ENCODE measurements at places on chromosomes 16 and 17.
A peak's percentile ranks its signal among the peaks of the same experiment; 100 is the strongest.

DNA sequence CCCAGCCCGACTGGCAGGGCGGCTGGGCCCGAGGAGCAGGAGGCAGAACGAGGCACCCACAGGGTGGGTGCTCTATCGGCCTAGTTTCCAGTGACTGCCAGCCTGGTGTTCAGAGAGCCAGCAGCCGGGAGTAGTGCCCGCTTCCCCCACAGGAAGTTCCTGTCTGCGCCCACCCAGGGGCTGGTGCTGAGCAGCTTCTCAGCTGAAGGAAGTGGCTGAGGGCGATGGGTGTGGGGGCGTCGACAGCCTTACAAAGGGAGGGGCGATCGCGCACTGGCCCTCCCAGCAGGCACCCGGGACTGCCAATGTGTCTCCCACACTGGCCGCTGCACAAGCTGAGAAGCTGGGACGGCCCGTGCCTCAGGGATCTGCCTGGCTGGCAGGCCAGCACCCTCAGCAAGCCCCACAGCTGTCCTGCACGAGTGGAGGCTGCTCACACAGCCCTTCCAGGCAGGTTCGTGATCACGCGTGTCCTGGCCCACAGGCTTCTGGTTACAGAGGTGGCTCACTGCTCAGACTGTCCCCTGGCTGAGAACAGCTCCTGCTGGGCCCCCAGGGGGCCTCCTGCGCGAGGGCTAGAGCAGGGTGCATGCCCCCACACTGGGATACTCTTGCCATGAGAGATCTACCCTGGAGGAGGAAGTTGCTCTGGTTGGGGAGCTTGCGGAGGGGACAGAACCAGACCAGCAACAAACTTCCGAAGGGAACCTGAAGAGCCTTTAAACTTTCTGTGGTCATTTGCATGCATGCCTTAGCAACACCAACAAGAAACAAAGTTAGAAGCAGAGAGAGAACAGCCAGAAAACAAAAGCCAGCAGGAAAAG, 2.5 kb downstream of the RNF166 start:
- DNase-seq: peak; percentile 84

DNA sequence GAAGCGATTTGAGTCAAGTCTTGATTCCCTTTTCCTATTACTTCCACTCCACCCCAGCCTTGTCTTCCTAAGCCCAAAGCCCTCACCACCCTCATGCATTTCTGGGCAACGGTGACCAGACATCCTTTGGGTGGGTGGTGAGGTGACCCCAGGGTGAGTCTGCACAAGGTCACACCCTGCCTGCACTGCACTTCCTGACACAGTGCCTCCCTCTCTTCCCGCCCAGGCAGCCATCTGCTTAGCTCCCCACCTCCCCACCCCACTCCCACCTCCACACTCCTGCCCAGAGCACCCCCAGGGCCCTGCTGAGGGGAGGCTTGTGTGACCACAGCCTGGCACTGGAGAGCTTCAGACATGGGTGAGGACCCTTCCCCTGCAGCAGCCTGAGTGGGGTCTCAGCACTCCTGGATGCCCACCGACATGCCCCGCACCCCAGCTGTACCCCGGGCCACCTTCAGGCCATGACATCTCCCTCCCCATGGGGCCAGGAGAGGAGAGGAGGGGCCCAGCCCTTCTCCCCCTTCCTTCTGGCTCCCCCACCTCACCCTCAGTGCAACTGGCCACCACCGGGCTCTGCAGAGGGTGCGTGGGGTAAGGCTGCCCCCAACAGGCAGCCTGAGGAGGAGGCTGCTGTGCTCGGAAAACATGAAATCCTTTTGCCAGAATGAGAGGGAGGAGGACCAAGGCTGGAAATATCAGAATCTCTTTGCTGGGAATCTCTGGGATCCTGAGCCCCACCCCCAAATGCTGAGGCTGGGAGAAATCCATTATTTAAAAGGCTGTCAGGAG, 68.6 kb downstream of the CCT6B start:
- DNase-seq: no peak

DNA sequence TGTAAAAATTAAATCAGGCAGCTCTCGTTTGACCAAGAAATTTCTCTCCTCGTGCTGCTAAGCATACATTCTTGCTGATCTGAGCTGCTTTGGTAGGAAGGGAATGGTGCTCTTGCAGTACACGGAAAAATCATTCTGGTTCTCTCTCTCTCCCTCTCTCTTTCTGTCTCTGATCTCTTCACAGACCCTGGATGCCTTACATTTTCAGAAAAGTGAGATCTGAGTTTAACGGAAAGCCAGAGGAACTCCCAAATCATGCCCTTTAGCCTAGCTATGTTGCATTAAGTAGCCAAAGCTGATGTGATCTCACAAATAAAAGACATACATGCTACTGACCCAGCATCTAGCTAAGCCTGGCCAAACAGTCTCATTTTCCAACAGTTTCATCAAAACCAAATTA, 4.0 kb downstream of the CA10 start:
- DNase-seq: no peak

DNA sequence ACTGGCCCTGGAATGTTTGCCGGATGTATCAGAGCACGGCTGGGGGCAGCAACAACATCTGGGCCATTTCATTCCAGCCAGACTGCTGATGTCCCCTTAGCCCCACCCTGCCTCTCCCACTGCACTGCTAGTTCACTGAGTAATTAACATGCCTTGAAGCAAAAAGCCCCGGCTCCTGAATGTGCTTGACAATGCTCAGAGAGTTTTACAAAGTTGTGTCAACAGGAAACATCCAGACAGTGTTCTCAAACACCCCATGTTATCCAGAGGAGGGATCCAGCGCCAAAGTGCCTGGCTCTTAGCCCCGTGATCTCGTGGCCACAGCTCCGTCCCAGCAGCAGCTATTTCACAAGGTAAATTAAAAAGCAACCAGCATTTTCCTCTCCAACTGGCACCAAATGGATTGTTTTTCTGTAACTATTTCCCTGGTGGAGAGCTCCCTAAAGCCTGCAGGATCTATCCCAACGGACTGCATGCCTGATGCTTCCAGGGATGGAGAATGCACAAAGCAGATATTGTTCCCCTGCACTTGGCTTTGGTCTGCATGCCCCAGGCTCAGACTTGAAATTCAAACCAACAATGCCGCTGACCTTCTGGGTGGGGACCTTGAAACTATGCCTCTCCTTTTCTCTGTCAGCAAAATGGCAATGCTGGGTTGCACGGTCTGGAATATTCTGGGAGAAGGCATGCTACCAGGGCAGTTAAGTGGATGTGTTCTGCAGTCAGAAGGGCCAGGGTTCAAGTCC, 115.6 kb upstream of the CDH5 start:
- no peak for DNase-seq

- no peak for DNase-seq
Measured at GRCh38 chr17:59526451-59526850, 39.0 kb upstream of the DHX40 start.

GRCh38 chr17:69870091-69870530, 204.9 kb upstream of the KCNJ16 start:
- no peak for DNase-seq

- peak; percentile 76 for DNase-seq
Measured at GRCh38 chr16:88681709-88682451, 4.4 kb downstream of the SNAI3 start.

DNA sequence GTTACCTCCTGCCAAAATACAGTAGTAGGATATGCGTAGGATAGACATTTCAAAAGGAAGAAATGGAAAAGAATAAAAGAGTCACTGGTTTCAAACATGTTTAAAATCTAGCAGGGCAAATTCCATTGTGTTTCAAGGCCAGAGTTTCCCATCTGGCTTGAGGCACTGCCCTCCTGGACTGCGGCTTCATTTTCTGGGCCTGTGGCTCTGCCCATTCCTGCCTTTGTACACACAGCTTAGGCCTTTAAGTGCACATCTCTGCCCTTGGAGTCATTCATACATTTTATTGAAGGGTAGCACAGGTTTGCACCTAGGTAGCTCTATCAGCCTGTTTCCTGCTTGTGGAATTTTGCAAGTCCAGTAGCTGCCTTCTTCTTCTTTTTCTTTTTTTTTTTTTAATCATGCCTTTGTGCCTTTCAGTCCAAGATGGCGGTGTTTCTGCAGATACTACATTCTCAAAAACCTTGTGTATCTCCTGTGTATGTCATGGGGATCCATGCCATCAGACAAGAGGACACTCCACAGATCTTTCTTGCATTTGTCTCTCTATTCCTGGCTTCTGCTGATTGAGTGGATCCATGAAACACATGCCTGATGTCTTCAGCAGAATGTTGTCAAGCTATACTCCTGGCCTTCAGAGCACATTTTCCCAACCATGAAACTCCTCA, 282.9 kb downstream of the BCAS3 start:
- no peak for DNase-seq

GRCh38 chr17:78526231-78527025, 50.8 kb downstream of the DNAH17 start:
- no peak for DNase-seq

- no peak for DNase-seq
Measured at GRCh38 chr16:73289232-73289631, 241.3 kb upstream of the ZFHX3 start.

GRCh38 chr17:14793237-14793636, 471.9 kb downstream of the PMP22 start:
- DNase-seq: no peak

- DNase-seq: no peak
Measured at GRCh38 chr17:9217151-9218056, 196.1 kb downstream of the NTN1 start.

GRCh38 chr17:12928736-12929135, 89.1 kb downstream of the ELAC2 start:
- no peak for DNase-seq

- DNase-seq: no peak
Measured at GRCh38 chr17:50686494-50687199, 21.1 kb downstream of the ANKRD40 start.

DNA sequence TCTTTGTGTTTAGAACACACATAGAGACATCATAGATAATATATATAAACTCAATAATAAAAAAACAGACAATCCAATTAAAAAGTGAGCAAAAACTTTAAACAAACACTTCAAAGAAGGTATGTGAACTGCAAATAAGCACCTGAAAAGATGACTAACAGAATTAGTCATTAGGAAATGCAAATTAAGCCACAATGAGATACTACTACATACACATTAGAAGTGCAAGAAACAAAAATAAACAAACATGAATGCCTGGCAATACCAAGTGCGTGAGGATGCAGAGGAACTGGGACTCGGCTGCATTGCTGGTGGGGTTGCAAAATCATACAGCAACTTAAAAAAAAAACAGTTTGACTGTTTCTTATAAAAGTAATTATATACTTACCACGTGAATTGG, 799.0 kb downstream of the KCNJ2 start:
- no peak for DNase-seq

DNA sequence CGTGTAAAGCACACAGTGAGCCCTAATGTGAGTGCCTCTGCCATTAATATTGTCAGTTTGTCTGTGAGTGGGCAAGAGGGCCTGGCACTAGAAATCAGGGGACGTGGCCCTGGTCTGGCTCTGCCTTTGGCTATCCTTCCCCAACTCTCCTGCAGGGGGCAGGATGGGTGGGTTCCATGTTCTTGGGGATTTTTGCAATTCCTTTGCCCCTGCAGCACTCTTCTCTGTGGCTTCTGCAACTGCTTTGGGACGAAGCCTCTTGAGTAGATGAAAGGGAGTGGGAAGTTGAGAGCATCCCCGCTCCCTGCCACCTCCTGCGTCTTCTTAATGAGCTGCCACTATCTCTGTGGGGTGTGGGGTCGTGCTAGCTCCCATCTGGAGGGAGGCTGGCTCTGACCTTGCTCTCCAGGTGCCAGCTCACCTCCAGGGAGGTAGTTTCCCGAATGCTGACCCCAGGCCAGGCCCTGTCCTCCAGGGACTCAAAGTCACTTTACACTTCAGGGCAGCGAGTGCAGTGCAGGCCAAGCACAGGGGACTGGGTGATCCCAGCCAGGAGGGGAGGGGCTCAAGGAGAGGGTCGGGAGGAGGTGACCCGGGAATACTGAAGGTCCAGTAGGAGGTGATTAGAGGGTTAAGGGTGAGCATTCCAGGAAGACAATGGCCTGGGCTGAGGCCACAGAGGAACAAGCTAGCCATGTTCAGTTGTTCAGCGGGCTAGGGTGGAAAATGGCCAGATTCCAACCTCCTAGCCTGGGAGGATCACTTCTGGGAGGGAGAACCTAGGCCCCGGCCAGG, 121.0 kb upstream of the NLRP1 start:
- DNase-seq: no peak
